Caudate nucleus (tissue), 63 donors: ENCODE measurements at places on chromosomes 2 and 18.

GRCh38 chr2:148102641-148103040 lies 81.8 kb downstream of the MBD5 start:
- DNase-seq = no peak

- DNase-seq = no peak
These were observed 568.5 kb downstream of the TSN start for GRCh38 chr2:122323927-122324326.

- DNase-seq = no peak
These were observed 163.3 kb upstream of the NABP1 start for GRCh38 chr2:191514613-191515012.

DNA sequence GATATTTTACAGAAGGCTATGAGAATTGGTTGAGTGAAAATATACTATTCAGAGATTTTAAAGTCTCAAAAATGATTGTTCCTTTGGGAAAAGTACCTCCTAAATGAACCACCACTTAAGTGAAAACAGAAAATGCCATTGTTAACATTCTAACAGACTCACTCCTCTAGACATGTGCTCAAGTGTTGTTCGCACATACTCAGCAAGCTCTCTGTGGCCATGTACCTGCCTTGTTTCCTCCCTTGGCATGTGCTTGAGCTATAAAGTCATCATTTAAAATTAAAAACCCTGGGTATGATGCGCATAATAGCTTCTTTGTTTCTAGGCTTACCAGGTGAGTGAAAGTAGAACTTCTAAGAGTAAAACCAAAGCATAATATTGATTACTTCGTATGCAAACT lies 343.2 kb upstream of the VRK2 start:
- DNase-seq = no peak

DNA sequence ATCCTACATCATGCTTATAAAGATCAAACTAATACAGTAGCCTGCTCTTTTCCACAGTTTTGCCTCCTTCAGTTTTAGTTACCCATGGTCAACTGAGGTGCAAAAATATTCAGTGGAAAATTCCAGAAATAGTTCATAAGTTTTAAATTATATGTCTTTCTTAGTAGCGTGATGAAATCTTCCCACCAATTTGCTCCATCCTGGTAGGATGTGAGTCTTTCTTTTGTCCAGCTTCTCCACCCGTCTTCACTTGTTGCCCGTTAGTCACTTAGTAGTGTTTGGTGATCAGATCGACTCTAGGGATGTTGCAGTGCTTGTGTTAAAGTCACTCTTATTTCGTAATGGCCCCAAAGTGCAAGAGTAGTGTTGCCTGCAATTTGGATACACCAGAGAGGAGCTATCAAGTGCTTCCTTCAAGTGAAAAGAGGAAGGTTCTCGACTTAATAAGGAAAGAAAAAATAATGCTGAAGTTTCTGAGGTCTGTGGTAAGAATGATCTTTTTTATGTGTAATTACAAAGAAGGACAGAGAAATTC lies 57.0 kb downstream of the CEP192 start:
- DNase-seq = no peak

DNA sequence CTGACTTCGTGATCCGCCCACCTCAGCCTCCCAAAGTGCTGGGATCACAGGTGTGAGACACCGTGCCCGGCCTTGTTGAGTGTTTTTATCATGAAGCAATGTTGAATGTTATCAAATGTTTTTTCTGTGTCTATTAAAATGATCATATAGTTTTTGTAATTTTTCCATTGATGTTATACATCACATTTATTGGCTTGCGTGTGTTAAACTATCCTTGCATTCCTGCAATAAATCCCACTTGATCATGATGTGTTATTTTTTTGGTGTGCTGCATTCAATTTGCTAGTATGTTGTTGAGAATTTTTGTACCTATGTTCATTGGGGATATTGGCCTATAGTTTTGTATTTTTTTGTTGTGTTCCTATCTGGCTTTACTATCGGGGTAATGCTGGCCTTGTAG lies 113.1 kb upstream of the PARD3B start:
- DNase-seq = no peak

GRCh38 chr2:201267278-201268030 lies 7.1 kb downstream of the CASP8 start:
- no peak for DNase-seq

- DNase-seq = no peak
These were observed 13.6 kb upstream of the KIDINS220 start for GRCh38 chr2:8850845-8851487.

DNA sequence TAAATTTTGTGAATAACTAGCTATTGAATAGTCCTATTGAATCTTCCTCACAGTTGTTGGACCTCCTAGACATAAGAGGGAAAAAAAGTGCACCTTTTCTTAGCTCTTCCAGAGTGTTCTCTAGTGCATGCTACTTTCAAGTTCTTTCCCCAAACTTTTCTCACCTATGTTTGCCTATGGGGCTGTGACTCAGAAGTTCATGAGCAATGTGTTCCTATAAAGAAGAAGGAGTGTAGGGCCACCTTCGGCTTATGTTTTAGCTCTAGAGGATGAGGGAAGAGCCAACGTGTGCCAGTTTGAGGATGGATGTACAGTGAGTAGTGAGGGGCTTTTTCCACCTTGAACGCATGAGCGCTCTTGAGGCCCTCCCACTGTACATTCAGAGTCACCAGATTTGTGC lies 27.0 kb upstream of the HNMT start:
- no peak for DNase-seq

DNA sequence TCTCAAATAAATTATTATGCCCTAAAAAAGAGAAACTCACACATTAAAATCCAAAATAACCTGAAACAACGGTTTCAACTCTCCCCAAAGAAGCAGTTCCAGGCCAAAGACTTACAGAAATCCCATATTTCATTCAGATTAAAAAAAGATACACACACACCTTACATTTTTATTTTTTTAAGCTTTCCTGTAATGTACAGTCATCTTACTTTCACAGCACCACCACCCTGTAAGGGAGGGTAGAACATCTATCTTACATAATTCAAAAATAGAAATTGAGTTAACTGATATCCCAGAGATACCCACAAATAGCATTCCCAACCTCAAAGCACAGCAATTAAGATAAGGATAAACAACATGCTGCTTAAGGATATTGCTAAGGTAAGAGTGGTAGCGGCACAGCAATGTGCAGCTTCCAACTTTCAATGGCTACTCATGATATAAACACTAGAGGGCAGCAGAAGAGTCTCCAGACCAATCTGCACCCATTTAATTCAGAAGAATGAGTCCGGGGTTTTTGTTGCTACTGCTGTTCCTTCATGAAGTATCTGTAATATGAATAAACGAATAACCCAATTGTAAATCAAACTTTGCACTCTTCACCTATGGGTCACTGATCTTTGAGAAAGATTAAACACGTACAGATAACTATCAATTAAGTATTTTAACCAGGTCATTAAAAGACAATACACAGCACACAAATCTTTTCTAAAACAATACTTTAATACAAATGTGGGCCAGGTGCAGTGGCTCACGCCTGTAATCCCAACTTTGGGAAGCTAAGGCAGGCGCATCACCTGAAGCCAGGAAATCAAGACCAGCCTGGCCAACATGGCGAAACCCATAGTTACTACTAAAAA lies 11.3 kb downstream of the GFPT1 start:
- no peak for DNase-seq

DNA sequence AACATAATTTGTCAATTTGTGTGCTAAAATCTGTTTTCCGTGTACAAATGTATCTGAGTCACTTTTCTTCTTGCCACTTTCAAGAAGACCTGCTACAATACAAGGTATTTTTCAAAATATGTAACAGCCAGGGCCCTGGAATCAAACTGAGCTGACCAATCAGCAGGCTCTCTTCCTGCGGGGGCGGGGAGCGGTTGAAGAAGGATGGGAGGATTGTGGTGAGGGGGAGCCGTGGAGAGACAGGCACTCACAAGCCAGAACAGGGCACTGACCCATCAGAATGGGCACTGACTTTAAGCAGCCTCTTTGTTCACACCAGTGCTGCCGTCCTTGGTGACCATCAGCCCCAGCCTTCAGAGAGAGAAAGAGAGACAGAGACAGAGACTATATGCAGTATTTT lies 40.6 kb upstream of the CCNYL1 start:
- DNase-seq = no peak

GRCh38 chr2:58051445-58051844 lies 4.8 kb downstream of the VRK2 start:
- no peak for DNase-seq

- peak; percentile 49 for DNase-seq
These were observed 43.7 kb upstream of the FZD5 start for GRCh38 chr2:207813221-207813916.

- DNase-seq = no peak
These were observed 41.6 kb downstream of the MEMO1 start for GRCh38 chr2:31969178-31969577.

DNA sequence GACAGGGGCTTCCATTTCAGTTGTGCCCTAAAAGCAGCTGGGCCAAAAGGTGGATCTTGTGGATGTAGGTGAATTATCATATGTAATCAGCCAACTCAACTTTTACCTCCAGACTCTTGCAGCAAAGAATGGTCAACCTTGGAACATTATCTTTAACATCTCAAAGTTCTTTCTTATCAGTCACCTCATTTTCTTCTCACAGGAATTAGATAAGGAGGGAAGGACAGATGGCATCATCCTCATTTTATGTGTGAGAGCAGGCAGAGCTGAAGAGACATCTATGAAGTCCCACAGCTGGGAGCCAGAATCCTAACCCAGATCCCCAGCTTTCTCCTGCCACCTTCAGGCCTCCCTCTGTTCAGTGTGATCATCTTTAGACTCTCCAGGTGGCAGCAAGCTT lies 182.1 kb downstream of the MGAT5 start:
- no peak for DNase-seq
